ENCODE measurements at places on chromosomes 6 and 20.

DNA sequence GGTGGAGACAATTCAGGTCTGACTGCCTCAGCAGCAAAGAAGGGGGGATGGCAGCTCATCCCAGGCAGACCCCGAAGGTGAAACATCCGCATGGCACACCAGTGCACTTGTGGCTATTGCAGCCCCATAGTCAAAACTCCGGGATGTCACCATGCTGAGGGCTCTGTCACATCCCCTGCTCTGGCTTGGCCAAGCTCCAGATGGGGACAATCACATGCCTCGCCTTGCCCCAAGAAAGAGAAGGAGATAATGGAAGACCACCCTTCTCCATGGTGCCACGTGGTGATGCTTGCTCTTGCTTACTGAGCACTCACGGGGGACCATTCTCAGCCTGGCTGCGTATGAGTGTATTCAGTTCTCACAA is 60.2 kb downstream of the RBM38 start:
- DNase-seq, result no peak

- no peak for DNase-seq
Observed at GRCh38 chr6:145891126-145891525, 73.0 kb downstream of the SHPRH start.

- DNase-seq, result no peak
Observed at GRCh38 chr6:37800703-37801604, 18.6 kb upstream of the ZFAND3 start.

GRCh38 chr6:128641703-128642102 is 121.3 kb upstream of the PTPRK start:
- no peak for DNase-seq

DNA sequence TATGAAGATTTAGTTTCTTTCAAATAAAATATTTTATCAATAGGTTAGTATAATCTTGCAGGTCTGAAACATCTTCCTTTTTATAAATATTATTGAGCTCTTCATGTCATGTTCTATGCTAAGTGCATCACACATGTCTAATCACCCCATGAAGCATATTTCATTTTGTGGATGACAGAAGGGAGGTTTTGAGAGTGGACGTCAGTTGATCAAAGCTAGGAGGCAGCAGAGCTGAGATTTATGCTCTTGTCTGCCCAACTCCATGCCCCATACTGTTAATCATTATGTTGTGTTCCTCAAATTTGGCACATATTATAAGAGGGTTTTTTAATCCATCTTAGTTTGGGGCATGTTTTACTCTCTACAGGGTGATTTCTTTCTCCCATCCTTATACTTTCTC is 22.7 kb downstream of the DSE start:
- no peak for DNase-seq

DNA sequence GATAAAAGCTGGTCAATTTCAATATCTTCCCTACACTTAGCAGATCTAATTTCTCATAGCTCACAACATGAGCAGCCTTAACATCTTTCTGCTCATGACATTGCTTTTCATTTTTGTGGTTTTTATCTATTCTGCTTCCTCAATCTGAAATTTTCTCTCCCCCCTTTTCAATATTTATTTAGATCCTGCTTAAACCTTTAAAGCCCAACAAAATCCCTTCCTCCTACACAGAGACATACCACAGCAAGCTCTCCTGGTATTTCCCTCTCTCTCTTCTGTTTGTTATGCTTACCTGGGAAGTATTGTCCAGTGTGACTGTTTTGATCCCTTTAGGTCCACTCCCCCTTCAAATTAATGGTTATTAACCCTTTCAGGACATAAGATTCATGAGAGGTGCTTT is 582.5 kb downstream of the RFPL4B start:
- no peak for DNase-seq

GRCh38 chr6:13091192-13091591 is 237.1 kb downstream of the TBC1D7 start:
- no peak for DNase-seq

- peak; percentile 91 for DNase-seq
Observed at GRCh38 chr6:33297956-33298772, 578 bp downstream of the RGL2 start.

DNA sequence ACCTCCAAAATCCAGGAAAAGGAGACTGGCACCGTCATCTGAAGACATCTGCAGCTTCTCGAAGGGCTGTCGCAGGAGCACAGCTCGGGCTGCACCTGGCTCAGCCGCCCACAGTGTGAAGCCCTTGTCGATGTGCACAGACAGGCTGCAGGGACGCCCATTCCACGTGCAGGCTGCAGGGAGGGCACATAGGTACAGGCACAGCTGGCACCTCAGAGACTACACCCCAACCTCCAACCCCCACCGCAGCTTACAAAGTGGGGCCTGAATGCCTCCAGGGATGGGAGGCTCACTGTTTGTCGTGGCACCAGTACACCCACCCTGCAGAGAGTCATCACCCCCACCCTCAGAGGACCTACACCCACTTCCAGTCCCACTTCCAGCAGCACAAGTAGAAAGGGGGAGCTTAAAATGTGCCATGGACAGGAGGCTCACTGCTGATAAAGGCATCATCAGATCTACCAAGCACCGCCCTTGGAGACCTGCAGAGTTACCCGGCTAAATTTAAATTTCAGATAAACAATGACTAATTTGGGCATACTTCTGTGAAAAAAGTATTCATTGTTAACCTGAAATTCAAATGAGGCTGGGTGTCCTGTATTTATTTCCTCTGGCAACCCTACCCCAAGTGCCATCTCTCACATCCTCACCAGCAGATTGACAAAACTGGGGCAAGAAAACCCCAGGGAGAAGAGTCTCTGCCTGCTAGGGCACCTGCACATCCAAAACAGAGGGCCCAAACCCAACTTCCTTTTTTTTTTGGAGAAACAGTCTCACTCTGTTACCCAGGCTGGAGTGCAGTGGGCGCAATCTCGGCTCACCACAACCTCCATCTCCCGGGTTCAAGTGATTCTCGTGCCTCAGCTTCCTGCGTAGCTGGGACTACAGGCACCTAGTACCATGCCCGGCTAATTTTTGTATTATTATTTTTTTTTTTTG is 7.7 kb upstream of the CDK5RAP1 start:
- DNase-seq, result no peak

GRCh38 chr6:21377356-21377755 is 216.2 kb upstream of the SOX4 start:
- no peak for DNase-seq

DNA sequence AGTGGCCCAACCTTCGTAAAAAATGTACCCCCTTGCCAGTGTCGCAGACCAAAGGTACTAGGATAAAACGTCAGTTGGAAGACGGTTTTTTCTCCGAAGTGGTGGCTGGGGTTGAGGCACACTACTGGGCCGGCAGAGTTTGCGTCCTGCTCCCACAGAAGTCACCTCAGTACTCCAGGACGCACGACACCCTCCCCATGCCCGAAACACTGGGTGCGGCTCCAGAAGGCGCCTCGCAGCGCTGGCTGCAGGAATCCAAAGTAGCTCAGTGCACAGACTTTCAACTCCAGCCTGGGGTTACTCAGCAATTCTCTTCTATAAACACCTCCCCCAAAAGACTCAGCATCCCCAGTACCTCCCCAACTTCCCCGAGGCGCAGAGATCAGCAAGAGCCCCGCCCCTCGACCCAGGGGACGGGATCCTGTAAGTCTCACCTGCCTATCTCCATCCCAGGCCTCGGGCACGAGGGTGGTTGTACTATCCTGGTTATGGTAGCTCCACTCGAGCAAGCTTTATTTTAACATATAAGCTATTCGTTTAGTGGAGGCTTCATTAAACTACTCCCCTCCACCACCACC is 88.2 kb downstream of the ZFP64 start:
- peak; percentile 43 for DNase-seq

DNA sequence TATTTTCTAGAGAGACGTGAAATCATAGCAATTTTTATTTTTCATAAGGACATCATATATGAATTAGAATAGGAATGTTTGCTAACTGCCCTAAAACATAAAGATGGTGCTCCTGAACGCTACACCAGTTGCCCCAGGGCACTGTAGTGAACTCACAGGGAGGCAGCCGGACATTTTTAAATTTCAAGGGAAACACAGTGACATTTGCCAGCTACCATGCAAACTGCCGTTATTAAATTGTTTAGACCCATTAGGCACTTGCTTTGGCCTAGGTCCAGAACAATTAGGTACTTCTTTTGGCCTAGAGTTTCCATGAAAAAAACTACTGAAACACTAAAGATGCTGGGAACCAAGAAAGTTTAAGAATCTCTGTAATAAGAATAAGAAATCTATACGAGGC is 24.9 kb upstream of the CFAP206 start:
- no peak for DNase-seq

GRCh38 chr6:125050663-125051318 is 88.6 kb downstream of the RNF217 start:
- DNase-seq, result no peak

- no peak for DNase-seq
Observed at GRCh38 chr6:121453191-121453590, 17.7 kb downstream of the GJA1 start.

DNA sequence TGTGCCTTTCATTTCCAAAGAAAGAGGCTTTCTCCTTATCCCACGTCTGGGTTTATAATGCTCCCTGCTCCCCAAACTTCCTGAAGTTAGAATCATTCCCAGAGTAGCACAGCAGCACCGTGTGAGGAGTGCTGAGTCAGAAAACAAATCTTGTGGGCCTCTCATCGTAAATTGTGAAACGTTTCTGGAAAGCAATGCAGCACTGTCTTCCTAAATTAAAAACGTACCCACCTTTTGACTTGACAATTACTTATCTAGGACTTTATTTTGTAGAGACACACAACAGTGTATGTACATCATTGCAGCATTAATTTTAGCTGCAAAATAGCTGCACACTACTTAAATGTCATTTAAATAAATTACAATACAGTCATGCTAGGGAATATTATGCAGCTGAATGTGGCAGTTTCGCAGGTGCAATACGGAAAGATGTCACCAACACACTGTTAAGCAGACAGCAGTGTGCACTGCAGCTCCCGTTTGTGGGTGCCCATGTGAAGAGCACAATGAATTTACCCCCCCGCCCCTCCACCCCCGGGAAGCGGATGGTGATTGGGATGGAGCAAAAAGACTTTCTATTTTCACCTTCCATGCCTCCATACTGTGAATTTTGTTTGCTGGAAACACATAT is 30.8 kb downstream of the RRBP1 start:
- DNase-seq, result no peak

DNA sequence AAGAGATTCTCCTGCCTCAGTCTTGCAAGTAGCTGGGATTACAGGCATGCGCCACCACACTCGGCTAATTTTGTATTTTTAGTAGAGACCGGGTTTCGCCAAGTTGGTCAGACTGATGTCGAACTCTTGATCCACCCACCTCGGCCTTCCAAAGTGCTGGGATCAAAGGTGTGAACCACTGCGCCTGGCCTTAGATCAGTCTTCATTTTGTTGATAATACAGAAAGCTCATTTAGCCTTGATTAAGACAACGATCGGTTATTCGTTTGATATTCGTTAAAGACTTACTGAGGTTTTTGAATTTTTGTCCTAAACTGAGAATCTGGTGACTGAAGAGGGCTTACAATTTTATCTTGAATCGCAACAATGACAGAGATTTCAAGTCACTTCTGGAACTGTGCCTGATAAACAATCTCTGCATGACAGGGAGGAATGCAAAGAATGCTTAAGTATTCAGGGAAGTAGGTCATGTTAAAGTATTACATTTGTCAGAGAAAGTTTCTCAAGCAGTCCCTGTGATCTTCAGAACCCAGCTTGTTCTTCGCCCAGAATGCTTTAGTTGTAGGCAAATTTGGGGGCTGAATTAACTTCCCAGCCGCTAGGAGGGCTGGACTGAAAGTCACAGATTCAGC is 14.8 kb downstream of the AKAP12 start:
- no peak for DNase-seq

- DNase-seq, result no peak
Observed at GRCh38 chr6:139638179-139638941, 263.9 kb upstream of the CITED2 start.

DNA sequence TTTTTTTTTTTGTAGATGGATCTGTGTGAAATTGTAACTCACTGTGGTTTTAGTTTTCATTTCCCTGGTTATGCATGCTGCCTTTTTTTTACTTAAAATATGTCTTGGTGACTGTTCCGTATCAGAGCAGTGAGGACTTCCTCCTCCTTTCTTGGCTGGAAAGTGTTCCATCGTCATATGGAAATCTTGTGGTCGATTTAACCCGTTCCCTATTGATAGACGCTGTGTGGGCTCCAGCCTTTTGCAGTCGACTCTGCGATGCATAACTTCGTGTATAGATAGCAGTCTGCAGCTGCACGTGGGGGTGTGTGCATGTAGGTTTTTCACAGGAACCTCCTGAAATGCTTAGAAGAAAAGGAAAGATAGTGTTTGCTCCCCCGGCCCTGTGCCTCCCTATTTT is 28.1 kb upstream of the PNPLA1 start:
- no peak for DNase-seq

DNA sequence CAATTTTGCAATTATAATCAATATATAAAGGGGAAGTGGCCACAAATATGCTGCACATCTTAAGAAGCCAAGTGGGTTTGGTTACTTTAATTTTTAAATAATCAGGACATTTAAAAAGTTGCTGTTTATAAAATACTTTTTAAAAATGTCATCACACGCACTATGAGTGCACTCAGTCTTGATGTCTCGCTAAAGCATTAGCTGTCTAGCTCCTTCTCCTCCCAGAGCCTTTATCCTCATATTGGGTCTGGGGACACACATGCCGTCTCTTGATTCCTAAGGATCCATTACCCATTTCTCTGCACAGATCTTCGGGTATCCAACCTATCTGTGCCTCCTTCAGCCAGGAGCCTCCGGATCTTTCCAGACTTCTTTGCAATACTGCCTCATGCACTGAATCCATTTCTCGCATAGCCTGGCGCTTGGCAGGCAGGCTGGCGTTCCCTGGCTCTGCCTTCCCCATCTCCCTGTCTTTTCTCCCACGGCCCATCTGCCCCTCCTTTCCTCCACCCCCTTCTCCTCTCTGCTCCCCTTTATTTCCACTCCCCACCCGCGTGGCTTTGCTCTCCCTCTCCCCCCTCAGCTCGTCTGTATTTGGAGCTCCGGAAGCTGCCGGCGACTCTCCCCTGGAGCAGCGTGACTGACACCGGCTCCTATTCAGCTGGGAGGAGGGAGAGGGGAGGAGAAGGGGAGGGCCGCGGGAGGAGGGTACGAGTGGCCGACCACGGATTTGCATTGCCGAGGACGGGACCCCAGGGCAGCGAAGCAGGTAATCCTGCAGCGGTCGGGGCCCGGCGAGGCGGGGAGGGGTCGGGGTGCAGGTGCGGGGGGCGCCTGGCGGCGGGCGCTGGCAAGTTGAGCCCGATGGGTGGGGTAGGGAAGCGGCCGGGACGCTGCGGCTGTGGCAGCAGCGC is at the start of gene CAP2:
Gene CAP2 (plus strand): TSS at position 618 of the 914 bp plus-strand sequence. CDS start 27,961 bp downstream, outside the sequence.
- peak; percentile 83 for DNase-seq

All from femur (tissue), 1 donor.